A549 (cell line): ENCODE measurements at places on chromosomes 6 and 20. TPM values are rescaled to one million over a fixed set of nuclear protein-coding genes. Genes with fewer than 3 reads are reported as not detected.

The EYS gene
- 0.03 to 0.05 TPM in 2 of 3 replicates, not detected in the other for polyA plus RNA-seq

The SLPI gene
- 3.7 to 4.5 TPM (median 3.7 TPM) in 3 replicates for polyA plus RNA-seq

The PLA2G7 gene
- polyA plus RNA-seq = not detected in 3 replicates

The C6orf15 gene
- not detected in 3 replicates for polyA plus RNA-seq

The C6orf163 gene
- polyA plus RNA-seq = 0.29 to 0.55 TPM (median 0.39 TPM) in 3 replicates

The GLP1R gene
- not detected in 3 replicates for polyA plus RNA-seq

DNA sequence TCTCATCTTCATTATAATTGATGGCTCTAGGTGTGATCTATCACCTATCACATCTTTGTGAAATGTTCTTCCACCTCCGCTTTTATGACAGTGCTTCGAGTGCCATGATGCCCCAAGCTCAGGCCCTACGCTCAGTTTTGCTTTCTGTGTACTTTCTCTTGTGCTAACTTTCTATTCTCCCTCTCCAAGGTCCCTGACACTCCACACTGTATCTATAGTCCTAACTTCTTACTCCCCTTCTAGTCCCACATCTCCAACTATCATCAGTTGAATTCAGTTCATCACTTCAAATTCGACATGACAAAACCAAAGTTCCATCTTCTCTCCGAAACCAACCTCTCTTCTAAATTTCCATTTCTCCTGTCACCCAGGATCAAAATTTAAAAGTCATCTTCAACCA is 16.6 kb downstream of the NUDT3 start:
- no peak for DNase-seq

- peak; percentile 70 for DNase-seq
These were observed 15.8 kb downstream of the CGA start for GRCh38 chr6:87078983-87079616.

GRCh38 chr6:20028143-20028542 is 184.1 kb downstream of the MBOAT1 start:
- no peak for DNase-seq

- DNase-seq = no peak
These were observed 151.4 kb downstream of the PHF3 start for GRCh38 chr6:63787021-63787420.

DNA sequence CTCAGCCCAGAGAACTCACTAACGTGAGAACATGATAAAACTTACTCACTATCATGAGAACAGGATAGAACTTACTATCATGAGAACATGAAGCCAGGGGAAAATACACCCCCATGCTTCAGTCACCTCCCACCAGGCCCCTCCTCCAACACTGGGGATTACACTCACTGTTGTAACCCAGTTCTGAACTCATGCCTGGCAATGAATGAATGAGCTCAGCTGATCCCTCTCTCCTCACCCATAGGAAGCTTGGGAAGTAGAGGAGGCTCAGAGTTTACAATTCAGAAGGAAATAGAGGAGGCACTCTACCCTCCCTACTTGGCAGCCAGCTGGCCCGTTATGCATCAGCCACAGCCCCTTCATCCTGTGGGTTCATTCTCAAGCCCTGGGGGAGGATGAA is 102.5 kb downstream of the EYA2 start:
- no peak for DNase-seq

DNA sequence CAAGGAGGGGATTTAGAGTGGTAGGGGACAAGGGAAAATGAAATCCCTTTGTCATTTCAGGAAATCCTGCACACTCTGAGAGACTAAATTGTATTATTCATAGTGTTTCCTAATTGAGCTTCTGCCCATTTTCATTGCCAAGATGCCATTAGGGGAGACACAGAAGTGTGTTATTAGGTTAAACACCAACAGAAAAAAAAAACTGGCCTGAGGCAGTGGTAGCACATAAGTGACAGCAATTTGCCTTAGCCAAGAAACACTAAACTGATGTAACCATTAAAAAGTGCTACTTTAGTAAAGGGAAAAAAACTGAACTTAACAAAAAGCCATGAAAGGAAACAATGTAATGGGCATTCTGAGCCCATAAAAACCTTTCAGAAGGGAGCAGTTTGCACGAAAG is 270.5 kb upstream of the PLN start:
- DNase-seq = no peak

GRCh38 chr6:74402781-74403180 is 706.8 kb downstream of the CD109 start:
- no peak for DNase-seq

DNA sequence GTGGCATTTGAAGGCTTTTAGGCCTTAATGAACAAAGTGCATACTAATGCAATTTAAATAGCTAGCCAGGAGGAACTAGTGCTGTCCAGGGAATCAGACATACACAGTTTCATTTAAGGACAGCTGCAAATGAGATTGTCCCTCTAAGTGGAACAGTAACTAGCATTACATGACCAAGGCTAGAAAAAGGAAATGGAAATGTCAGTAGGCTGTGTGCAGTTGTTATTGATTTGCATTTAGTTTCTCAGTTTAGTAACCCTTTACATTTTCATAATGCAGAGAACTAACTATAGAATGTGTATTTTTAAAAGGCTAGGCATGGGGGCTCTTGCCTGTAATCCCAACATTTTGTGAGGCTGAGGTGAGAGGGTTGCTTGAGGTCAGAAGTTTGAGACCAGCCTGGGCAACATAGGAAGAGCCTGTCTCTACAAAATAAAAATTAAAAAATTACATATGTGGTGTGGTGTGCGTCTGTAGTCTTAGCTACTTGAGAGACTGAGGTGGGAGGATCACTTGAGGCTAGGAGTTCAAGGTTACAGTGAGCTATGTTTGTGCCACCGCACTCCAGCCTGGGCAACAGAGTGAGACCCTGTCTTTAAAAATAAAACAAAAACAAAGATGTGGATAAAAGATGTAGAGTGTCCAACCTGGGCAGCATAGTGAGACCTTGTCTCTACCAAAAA is 468.0 kb downstream of the UTRN start:
- no peak for DNase-seq

DNA sequence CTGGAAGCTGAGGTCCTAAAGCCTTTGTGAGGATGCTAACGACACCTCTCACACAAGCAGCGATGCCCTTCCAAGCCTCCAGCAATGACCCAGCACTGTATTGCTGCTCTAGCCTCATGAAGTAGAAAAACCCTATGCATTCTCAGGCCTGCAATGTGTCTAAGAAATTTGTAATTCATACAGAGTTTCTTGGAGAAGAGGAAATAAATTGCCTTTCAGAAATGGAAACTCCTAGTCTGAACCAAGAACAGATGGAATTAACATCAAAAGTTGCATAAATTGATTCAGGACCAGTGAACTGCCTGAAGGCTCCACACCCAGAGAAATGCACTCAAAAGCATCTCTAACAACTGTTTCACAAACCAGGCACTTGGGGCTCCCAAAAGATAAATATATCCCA is 353.6 kb downstream of the ADGRB3 start:
- DNase-seq = no peak

DNA sequence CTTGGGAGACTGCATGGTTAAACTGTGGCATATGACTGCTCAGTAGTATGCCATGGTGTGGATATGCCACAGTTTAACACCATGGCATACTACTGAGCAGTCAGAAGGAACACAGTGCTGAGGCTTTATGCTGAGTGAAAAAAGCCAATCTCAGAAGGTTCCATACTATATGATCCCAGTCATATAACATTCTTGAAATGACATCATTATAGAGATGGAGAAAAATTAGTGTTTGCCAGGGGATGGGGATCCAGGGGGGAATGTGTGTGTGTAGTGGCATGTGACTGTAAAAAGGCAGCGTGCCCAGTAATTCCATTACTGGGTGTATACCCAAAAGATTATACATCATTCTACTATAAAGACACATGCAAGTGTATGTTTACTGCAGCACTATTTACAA is 85.8 kb downstream of the FOXF2 start:
- no peak for DNase-seq

GRCh38 chr6:131107151-131107550 is 28.1 kb upstream of the AKAP7 start:
- peak; percentile 48 for DNase-seq

DNA sequence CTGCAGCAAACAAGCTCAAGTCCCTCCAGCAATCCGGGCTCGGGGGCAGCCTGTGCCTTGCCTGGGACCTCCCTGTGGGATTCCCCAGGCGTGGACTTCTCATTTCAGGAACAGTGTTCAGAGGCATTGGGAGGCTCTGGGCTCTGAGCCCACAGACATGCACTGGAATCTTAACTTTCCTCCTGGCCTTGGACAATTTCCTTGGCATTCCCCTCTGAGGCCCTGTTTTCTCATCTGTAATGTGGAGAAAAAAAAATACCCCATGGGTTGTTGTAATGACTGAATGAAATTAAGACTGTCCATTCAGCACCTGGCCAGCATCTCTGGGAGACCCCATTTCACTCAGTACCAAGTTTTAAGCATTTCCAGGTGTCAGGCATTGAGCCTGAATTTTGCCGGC is 17.6 kb downstream of the BPIFB4 start:
- no peak for DNase-seq

DNA sequence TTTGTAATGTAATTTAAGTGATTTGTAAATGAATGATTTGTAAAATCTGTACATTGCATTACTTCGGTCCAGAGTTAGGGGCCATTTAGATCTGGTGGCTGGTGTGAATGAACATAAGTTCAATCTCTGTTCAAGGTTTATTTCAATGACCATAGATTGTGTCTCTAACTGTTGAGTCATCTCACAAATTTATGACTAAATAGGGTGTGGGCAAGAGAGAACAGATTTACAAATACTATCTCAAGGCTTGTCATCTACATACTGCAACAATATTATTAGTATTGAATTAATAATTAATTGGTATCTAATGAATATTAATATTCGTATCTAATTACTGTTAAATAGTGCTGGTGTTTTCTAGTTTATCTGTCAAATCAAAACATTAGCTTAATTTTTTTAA is 115.3 kb upstream of the EDN1 start:
- DNase-seq = peak; percentile 11

GRCh38 chr6:54768494-54768893 is 78.1 kb upstream of the FAM83B start:
- DNase-seq = no peak

- DNase-seq = no peak
These were observed 105.0 kb upstream of the MRPS10 start for GRCh38 chr6:42322676-42323075.
